ENCODE measurements at places on chromosomes 7 and 10.

DNA sequence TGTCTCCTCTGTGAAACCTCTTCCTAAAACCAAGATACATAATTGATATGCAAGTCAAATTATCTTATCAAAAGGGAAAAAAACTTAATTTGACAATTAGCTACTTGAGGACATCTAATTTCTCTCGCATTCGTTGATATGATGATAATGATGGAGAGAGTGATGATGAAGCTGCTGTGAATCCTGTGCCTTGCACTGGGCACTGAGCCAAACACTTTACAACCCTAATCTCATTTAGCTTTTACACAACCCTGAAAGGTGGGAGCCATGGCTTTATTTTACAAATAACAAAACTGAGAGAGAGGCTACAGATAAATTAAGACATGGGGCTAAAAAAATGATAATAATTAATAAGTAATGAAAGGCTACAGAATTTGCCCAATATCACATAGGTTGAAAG is 176.0 kb downstream of the NOC3L start:
- DNase-seq: no peak

- no peak for DNase-seq
Measured at GRCh38 chr10:125399289-125399688, 238.9 kb upstream of the CTBP2 start.

DNA sequence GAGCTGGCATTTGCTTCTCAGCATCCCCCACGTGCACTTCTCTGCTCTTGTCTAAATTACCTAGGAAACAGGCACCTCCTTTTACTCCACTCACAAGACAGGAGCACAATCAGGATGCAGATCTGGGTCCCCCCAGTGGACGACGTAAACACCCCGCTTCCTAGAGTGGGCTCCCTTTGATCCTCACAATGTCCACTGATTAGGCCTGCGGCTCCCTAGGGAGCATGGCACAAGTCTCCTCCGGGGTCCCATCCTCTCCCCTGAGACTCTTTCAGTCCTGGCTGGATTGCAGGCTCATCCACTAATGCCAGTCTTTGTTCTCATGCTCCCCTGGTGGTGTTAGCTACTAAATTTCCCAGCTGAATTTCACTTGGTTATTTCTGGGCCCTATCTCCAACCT is 98.3 kb downstream of the GLI3 start:
- DNase-seq: no peak

DNA sequence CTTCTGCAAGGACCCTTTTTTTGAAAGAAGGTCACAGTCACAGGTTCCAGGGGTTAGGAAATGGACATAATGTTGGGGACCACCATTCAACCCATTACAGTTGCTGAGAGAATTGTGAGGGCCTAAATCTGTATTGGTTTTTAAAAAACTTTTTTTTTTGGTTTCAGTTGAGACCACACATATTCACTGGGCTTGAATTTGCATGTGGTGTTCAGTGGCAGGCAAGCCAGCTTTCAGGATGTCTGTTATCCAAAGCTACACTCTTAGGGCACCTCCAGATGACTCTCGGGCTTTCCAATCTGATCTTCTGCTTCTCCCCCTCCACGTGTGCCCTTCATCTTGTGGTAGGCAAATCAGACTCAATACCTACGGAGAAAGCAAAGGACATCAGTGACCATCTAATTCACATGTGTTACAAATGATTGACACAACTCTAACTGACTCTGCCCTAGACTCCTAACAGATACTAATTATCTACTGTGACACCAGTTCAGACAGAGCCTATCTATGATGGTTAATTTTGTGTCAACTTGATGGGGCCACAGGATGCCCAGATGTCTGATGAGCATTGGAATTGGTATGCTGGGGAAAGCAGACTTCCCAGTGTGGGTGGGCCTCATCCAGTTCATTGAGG is 93.3 kb upstream of the ELMO1 start:
- DNase-seq: no peak

DNA sequence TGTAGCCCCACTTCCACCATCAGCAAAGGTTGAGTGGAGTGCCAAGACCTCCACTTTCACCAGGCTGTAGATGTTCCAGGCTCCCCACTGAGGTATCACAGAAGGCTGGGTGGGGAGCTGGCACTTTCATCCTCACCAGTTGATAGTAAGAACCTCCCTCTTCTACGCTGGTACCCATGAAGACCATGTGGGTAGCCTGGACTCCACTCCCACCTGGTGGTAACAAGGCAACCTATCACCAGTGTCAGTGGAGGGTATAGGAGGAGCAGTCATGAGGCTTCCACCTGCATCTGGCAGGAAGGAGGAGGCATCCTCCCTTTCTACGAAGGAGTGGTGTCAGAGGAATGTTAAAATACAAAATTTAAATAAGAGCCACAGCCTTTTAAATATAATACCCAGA is 4.4 kb downstream of the SMIM30 start:
- no peak for DNase-seq

GRCh38 chr7:1549357-1550004 is 6.5 kb downstream of the TMEM184A start:
- no peak for DNase-seq

DNA sequence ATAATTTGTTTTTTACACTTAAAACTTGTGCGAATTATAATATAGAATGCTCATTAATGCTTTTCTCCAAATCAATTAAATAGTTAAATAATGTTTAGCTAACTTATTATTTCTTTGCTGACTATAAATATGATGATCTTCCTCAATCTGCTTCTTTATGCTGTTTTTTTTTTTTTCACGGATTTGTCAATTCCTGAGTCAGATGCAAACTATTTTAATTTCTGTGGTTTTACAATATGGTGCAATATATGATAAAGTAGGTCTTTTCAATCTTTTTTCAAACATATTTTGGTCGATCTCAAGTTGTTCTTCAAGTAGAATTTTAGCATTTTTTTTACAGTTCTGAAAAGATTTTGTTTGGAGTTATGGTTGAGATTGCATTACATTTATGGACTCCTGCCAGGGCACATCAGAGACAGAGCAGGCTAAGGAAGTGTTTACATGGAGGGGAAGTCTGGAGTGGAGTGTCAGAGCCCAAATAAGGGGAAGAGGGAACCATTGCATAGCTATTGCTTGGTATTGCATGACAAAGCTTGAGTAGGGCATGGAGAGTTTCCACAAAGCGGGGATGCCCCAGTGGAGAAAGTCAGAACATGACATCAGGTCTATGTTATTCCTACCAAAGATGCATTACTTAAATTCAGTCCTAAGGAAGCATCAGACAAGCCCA is 204.4 kb downstream of the OTUD1 start:
- no peak for DNase-seq

DNA sequence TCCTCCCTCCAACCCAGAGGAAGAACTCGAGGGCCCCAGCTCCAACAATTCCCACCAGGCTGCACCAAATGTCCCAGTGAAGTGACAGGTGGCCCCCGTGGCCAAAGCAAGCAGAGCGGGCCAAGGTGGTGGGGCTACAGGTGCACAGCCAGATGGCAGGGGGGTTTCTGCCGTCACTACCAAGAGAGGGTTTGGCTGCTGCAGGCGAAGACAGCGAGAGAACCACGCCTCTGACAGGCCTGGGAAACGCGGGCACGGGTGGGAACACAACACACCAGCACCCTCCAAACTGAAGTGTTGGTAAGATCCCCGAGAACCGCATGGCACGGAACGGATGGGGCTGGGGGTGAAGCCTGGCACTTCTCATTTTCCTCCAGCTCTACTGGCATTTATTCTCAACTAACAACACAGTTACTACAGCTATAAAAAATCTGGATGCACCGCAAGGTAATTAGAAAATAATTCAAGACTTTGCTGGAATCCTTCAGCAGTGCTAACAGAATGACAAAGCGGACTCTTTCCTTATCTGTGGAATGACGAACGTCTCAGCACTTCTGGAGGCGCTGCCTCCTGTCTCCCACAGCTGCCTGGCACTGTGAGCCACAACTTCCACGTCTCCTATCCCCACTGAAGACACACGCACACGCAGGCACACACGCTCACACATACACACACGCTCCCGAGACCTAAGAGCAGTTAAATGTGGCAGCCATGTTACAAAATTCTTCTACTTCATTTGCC is 167.9 kb downstream of the TCERG1L start:
- DNase-seq: no peak

DNA sequence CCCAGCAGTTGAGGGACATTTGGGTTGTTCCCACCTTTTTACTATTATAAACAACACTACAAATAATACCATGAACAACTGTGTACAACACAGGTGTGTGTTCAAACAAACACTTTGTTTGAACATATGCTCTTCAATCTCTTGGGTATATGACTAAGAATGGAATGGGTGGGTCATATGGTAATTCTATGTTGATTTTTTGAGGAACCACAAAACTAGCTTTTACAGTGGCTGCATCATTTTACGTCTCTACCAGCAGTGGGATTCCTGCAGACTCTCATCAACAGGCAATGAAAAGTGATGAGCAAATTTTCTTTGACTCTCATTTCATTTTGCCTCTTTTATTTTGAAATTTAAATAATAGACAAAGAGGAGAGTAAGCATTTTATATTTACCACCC is 116.9 kb upstream of the KLF14 start:
- DNase-seq: no peak

GRCh38 chr10:23516530-23516929 is 77.7 kb downstream of the OTUD1 start:
- no peak for DNase-seq

GRCh38 chr7:80018941-80019808 is 115.5 kb upstream of the GNAI1 start:
- DNase-seq: peak; percentile 71

GRCh38 chr10:74836877-74837276 is 10.5 kb downstream of the KAT6B start:
- no peak for DNase-seq

GRCh38 chr10:48697821-48698764 is 13.4 kb downstream of the WDFY4 start:
- DNase-seq: no peak

- no peak for DNase-seq
Measured at GRCh38 chr10:38038107-38038931, 27.8 kb downstream of the ZNF33A start.

DNA sequence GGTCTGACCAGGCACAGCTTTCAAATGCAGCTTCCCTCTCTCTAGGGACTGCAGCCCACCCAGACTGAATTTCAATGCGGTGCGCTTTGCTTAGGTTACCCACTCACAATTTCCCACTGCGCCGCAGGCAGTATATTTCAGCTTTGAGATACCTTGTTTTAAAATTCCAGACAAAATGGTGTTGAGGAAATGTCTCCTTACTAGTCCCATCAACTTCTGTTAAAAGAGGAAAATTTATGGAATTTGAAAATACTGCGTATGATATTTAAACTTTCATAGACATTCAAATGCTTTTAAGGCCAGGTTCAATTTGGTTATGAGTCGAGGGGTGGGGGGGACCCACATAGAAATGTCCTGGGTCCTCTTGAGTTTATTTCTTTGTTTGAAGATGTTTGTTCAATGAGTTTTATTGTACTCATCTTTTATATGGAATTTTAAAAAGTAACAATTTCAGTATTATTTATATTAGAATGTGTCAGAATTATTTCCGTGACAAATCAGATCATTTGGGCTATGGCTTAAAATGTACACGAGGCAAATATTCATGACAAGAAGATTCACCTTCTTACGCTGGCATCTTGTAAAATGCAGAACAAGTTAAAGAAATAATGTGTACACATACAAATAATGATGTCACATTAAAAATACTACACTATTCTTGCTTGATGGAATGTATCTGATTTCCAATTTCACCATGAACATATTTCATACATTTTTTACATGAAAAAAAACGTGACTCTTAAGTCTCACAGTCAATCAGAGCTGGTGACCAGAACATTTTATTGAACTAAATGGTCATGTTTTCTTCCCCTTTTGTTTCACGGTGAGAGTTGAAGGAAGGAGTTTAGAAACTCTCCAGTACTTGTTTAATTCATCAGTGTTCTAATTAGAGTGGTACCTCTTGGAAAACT is 1.3 kb downstream of the IKZF1 start:
- no peak for DNase-seq

GRCh38 chr7:128914566-128915151 is 4.2 kb upstream of the KCP start:
- DNase-seq: no peak

GRCh38 chr10:104076743-104077160 is 8.9 kb downstream of the COL17A1 start:
- DNase-seq: no peak

DNA sequence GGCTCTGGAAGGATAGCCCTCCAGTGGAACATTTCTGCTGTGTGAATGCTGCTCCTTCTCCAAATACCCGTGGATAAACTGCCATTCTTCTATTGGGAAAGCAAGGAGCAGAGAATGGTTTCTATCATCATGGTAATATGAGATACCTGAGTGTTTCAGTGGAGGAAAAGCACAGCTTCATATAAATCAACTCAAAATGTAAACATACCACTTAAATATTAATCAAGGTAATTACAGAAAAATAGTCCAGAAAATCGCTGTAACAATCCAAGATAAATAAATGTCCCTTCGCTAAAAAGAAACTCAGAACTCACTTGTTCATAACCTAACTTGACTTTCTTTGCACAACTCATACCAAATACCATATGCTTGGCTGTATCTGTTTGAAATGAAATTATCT is 635.8 kb downstream of the PARD3 start:
- DNase-seq: no peak

- no peak for DNase-seq
Measured at GRCh38 chr7:138962561-138963270, 18.5 kb downstream of the KIAA1549 start.

DNA sequence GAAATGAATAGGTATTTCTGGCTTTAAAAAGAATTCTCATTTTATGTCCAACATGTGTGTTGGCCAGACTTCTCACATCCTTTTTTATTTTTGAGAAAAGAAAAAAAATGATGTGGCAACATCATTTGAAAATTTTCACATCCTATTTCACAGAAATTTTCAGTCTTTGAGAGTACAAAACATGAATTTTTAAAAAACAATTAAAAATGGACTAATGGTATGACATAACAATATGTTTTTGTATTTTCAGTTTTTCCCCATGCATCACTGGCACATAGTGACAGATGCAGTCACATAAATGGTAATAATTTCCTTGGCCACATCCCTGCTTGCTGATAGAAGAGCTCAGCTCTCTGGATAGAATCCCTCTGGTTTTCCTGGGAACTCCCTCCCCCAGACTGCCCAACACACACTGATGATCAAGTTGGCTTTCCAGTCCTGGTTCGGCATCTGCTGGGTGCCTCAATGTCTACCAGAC is 188.5 kb upstream of the AGR3 start:
- no peak for DNase-seq

DNA sequence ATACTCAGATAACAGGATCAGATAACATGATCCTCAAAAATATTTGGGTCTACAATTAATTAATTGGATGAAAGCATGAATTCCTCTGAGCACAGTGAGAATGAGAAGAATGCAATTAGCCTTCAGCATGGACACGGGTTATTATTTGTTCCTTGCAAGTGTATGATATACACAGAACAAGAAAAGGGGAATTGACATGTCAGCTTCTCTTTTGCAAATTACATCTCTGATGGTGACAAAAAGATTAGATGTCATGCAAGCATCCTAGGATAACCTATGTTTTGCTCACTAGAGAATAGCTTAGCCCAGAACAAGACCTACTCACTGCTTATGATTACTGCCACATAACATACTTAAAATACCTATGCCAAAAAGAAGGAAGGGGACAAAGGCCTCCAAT is 120.3 kb downstream of the ABLIM1 start:
- DNase-seq: no peak

Measured in NCI-H526 treated with DMSO at 0.1 percent for 48 hours (cell line).